ENCODE measurements at places on chromosomes 12 and 14.

GRCh38 chr14:105497671-105498429 is 6.8 kb downstream of the TEDC1 start:
- no peak for DNase-seq

- no peak for DNase-seq
Observed at GRCh38 chr12:71737197-71737596, 17.5 kb upstream of the RAB21 start.

DNA sequence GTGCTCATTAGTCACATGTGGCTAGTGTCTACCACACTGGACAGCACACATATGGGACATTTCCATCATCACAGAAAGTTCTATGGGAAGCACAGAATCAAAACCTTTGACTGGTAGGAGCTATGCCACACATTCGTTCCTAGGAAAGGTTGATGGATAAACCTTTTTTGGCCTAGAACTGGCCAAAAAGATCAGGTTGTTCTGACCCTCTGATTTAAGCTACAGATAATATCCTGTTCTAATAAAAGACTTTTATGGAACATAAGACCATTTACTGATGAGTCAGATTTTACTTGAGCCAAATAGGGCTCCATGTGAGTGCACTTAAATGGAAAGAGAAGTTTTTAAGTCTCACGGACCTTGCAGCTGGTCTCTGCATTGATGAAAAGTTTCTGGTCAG is 143.2 kb downstream of the SLC15A4 start:
- DNase-seq = no peak

- DNase-seq = no peak
Observed at GRCh38 chr12:20367583-20368113, 689 bp upstream of the PDE3A start.

GRCh38 chr12:795305-795704 is 42.9 kb downstream of the WNK1 start:
- peak; percentile 13 for DNase-seq

DNA sequence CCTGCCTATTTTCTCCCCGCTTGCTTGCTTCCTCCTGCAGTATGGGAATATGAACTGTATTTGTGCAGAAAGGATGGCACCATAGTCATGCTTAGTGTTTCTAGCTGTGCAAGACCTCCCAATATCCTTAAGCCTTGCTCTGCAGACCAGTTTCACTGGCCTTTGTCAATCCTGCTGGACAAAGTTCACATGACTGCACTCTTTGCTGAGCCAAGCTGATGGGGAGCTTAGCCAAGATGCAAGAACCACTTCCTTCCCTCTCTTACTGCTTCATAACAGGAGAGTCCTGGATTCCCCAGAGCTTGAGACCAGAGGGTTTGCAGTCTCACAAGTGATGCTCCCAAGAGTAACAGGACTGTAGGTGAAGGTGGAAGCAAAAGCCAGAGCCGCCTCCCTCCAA is 3.8 kb downstream of the ASIC1 start:
- DNase-seq = no peak

DNA sequence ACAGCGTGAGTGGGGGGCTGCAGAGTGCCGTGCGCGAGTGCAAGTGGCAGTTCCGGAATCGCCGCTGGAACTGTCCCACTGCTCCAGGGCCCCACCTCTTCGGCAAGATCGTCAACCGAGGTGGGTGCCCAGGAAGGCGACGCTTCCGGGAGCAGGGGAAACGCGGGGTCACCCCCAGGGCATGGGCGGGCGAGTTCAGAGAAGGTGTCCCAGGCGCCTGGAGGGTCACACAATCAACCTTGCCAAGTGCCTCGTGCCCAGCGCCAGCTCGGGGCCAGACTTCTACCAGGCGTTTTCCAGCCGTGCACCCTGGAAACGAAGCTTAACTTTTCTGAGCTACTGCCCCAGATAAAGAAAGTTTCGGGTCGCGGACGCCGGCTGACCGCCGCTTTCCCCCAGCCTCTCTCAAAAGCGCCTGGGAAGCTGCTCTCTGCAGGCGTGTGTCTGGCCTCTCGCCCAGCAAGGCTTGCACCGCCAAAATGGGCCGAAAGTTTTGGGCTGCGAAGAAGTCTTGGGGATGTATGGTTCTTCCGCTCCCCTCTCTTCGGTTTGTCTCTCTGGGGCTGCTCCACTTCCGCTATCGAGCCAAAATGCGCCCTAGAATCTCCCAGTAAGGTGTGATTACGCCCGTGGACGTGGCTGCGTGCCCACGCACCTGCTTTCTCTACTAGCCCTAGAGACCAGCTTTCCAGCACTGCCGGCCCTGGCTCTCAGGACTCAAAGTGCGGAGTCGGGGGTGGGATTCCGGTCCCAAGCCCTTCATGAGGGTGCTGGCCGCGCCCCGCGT is 1.7 kb downstream of the WNT1 start:
- DNase-seq = no peak

GRCh38 chr12:53973236-53974042 is 513 bp downstream of the HOXC11 start:
- DNase-seq = no peak

- no peak for DNase-seq
Observed at GRCh38 chr14:102264355-102264754, 40.6 kb downstream of the MOK start.

- no peak for DNase-seq
Observed at GRCh38 chr12:42386308-42386707, 60.3 kb downstream of the PPHLN1 start.

DNA sequence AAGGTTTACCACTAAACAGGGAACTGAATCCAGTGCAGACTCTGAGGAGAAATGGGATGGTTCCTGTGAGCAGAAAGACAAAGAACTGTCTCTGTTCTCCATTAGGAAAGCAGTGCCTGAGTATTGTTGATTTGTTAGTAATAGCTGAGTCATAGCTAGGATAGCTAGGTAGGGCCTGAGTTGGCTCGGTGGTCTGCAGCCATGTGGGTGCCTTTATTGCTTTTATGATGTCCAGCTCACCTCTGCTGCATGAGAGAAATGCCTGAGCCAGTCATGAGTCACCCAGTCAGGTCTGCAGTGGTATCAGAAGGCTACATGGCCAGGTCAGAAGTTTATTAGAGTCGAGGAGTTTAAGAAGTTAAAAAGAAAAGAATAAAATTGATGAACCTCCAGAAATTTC is 24.2 kb downstream of the TRHDE start:
- no peak for DNase-seq

DNA sequence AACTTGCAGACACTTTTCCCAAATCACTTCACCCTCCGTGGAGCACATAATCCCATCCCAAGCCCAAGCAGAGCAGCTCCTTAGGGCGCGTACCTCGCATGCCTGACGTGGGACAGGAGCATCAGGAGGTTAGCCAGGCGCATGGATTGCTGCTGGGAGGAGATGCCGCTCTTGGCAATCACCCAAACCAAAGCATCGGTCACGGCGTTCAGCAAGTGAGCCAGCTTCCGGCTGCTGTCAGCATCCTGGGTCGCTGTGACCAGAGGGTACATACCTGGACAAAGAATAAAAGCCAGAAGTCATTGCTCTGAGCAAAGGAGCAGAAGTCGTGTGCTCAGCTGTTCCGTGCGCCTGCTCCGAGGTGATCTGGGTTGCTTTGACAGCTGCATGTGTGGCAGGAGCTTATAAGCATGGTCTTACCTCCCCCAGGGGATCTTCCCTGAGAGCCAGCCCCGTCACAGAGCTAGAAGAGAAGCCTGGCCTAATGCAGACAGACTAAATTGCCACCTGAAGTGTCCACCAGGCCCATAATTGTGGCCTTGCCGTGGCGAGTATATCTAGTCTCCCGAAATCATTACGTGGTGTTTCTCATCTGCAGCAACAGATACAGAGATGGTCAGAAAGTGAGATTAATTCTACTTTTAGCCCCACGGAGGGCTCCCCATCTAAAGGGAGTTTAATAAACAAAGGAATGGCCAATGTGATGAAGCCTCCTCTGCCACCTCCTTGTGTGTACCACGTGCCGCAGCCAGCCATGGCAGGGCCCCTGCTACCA is 59.1 kb downstream of the ESR2 start:
- DNase-seq = no peak

DNA sequence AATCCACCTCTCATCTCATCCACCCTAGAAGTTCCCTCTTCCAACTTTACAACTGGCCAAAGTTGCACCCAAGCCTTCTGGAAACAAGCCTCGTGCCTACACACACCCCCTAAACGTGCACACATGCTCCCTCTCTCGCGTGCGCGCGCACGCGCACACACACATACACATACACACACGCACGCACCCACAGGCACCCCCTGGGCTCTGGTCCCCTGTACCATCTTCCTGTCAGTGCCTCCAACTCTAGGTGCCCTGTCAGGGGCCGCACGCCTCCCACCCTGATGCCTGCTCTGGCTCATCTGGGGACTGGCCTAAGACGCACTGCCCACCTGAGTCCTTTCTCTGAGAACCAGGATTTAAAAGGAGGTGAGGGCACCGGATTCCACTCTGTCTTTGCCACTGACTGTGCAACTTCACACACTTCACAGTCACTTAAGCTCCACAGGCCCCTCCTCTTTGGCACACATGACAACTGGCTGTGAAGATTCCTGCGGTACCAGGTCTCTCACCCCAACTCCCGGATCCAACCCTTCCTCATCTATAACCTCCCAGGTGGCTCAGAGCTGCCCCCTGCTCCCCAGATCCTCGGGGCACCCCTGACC is 45.5 kb downstream of the TESC start:
- no peak for DNase-seq

DNA sequence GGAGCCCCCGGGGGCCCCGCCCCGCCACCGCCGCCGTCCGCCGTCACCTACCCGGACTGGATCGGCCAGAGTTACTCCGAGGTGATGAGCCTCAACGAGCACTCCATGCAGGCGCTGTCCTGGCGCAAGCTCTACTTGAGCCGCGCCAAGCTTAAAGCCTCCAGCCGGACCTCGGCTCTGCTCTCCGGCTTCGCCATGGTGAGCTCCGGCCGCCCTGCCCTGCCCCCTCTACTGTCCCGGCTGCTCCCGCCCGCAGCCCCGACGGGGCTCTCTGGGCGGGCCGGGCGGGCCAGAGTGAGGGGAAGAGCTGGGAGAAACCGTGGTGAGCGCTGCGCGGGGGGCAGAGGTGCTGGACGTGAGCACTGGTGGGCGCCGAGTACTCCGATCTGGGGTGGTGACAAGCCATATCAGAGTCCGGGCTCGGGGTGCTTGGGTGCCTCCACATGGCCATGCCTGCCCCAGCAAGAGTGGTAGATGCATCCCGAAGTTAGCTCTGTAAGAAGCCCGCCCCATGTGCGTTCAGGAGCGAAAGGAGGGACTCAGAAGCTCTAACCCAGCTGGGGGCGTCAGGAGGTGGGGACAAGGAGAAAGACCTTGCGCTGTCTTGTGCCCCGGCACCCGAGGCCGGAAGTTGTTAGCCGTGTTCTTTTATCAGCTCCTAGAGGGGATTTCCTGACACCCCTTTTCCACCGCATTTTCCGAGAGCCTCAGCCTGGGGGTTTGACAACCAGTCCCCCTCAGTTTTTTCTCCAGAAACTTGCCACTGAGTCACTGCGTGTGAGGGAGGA is 717 bp downstream of the ORAI1 start:
- peak; percentile 73 for DNase-seq

GRCh38 chr12:86496595-86496994 is 240.4 kb upstream of the MGAT4C start:
- no peak for DNase-seq

- peak; percentile 5 for DNase-seq
Observed at GRCh38 chr14:55430024-55430690, 10.3 kb downstream of the TBPL2 start.

DNA sequence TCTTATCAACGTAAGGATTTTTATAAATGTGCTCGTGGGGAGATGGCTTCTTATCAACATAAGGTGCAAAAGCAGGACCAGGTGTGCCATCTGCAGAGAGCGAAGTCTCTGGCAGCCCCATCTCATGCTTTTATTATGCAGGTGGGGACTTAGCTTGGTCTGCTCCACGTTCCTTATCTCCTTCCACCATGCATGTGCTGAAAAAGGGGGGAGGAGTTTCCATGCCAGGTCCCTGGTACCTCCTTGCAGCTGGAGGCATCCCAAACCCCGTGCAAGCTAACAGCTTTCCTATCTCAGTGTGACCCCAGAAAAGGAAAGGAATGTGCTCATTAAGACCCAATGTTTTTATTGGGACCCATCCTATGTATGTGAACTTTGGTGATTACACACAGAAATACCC is 608.5 kb downstream of the TMEM121 start:
- no peak for DNase-seq

- DNase-seq = no peak
Observed at GRCh38 chr12:3091038-3091319, 13.8 kb downstream of the TSPAN9 start.

GRCh38 chr12:107411792-107412535 is 273.6 kb upstream of the PWP1 start:
- DNase-seq = no peak

DNA sequence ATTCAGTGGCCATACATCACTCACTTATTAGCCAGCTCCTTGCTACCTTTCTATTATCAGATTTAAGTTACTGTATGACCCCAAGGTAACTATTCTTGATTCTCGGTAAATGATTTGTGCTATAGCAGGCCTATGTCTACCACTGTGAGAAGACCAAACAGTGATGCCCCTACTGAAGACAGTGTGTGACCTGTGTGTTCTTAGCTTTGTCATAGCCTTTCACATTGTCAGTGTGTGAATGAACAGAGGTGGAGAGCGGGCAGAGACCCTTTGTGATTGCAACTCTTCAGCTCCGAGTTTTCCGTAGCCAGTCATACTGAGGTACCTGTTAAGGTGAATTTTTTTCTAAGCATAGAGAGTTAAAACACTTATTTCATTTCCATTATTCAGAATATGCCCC is 294.0 kb downstream of the LRFN5 start:
- no peak for DNase-seq

GRCh38 chr12:98485792-98486340 is 29.5 kb upstream of the TMPO start:
- no peak for DNase-seq

DNA sequence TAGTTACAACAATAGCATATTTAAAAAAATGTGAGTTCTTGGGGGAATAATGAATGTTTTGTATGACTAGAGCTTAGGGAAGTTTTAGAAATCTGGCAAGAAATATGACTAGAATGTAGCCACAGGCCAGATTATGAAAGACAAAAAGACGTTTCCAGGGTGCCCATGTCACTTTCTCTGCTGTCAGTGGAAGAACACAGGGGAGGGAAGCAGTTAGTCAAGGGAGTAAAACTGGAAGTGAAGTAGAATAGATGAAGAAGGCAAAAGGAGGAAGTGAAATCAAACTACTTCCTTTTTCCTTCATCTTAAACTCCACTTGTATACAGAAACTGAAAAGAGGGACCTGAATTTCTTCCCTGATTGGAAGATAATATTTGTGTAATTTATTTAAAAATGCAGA is 81.2 kb upstream of the ATP2B1 start:
- no peak for DNase-seq

DNA sequence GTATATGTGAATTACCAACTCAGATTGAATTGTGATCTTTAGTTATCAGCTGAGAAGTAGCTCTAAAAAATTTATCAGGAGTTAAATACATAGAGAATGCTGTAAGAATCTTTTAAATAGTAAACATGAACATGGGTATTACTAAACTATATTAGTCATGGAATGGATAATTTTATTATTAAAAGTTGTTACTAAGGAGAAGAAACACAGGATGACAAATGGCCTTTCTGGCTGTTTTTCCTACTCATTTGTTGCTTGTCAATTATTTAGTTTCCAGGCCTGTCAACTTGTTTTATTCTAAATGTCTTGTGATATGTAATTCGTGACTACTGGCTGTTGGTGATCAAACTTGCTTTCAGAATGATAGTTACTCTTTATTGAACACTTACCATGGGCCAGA is 58.7 kb downstream of the KTN1 start:
- no peak for DNase-seq
